Kidney (tissue), 22 donors: ENCODE measurements at places on chromosomes 13 and 19.

GRCh38 chr19:41226053-41226873 is 7.2 kb downstream of the AXL start:
- H3K36me3 ChIP-seq: no peaks in the 10 kb centered on the region
- H3K27me3 ChIP-seq: no peaks in the 10 kb centered on the region
- peaks cover 9% of the 10 kb centered on the region for H3K4me1 ChIP-seq
- DNase-seq: peak; percentile 86
- H3K27ac ChIP-seq: peak overlapping the region; percentile 14

- H3K4me3 ChIP-seq: no peak overlapping the region
- DNase-seq: no peak
- H3K27ac ChIP-seq: no peak overlapping the region
- peaks cover 11% of the 10 kb centered on the region for H3K4me1 ChIP-seq
These were observed 40.7 kb downstream of the PCCA start for GRCh38 chr13:100129605-100130004.

DNA sequence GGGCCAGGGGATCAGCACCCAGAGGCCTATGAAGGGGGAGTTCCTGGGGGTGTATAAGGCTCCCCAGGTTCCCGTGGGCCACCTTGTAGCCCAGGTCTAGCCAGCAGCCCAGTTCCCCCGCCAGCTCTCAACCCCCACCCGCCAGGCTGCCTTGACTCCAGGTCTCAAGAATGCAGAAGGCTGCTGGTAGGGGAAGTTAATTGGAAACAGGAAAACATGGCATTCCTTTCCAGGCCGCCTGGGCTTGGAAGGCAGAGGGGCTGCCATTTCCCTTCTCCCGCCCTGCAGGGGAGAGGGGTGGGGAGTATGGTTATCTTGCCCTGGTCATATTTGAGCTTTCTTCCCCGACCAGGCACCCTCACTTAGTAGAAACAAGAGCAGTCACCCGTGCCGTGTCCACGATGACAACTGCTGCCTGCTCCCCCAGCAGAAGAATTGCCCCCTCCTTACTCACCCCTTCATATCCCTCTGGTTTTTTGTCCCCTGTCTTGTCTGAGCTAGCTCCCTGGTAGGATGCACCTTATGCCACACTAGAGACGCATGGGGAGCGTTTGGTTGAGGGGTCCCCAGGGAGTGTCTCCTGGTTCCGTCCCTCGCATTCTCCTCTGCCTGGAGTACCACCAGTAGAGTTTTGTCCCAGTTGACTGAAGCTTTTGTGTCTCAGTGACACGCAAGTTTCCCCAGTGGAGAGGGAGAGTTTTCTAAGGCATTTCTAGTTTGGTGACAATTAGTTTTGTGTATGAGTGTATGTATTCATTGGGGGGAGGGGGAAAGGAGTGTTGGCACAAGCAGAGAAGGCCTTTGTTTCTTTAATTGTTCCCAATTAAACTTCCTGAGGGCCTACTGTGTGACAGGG is 4.5 kb downstream of the BICRA start:
- no peaks in the 10 kb centered on the region for H3K27me3 ChIP-seq
- DNase-seq: peak; percentile 70
- H3K36me3 ChIP-seq: no peaks in the 10 kb centered on the region
- H3K4me3 ChIP-seq: no peak overlapping the region
- H3K4me1 ChIP-seq: peaks cover 9% of the 10 kb centered on the region

- DNase-seq: no peak
- no peaks in the 10 kb centered on the region for H3K27me3 ChIP-seq
- H3K27ac ChIP-seq: no peak overlapping the region
- no peaks in the 10 kb centered on the region for H3K36me3 ChIP-seq
- H3K4me3 ChIP-seq: no peak overlapping the region
These were observed 60.3 kb downstream of the MIPEP start for GRCh38 chr13:23828866-23829265.

GRCh38 chr13:89737051-89737450 is 1610.4 kb upstream of the MIR17HG start:
- no peak overlapping the region for H3K4me3 ChIP-seq
- no peaks in the 10 kb centered on the region for H3K27me3 ChIP-seq
- H3K27ac ChIP-seq: no peak overlapping the region
- no peaks in the 10 kb centered on the region for H3K36me3 ChIP-seq
- DNase-seq: no peak
- H3K4me1 ChIP-seq: no peaks in the 10 kb centered on the region

DNA sequence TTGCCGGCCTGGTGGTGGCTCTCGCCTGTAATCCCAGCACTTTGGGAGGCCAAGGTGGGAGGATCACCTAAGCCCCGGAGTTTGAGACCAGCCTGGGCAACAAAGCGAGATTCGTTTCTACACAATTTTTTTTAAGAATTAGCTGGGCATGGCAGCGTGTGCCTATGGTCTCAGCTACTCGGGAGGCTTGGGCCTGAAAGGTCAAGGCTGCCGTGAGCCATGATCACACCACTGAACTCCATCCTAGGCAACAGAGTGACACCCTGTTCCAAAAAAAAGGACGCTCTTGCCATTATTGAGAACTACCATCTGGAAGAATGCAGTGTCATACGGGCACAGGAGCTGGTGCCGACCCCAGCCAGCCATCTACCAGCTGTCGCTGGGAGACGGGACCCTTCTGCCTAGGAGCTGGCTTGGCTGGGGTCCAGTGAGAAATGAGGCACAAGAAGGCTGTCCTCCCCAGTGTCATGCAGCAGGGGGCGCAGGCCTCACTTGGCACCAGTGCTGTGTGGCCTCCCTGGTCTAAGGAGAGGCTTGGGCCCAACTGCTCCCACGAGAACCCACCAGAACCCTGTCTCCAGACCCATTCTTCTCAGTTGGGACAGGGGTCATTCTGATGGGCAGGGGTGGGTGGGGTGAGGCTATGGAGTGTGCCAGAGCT is 12.2 kb upstream of the RELB start:
- DNase-seq: peak; percentile 49
- no peaks in the 10 kb centered on the region for H3K27me3 ChIP-seq

DNA sequence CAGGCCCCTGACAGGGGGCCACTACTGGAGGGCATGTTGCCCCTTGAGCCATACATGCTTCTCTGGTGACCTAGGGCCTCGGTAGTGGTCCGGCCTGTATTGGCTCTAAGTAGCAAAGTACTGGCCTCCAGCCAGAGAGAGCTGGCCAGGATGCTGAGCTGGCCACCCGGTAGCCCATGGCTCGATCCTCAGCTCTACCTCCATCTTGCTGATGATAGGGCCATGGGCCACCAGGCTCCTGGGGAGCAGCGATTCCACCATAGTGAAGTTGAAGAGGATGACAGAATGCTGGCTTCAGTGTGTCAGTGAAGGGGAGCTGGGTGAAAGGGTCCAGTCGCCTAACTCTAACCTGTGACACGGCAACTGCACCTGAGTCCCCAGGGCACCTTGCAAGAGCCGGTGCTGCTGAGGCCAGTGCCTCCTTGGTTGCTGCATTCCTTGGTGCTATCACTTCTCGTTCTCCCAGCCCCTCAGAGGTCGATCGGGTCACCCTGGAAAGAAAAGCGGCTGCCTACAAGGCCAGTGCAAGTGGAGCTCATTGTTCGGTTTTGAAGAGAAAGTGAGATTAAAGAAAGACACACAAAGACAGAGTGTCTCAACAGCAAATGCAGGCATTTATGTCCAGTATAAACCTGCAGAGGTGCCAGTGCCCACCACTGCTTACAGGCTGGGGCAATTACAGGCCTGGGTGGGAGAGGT is 5.0 kb downstream of the FPR3 start:
- H3K36me3 ChIP-seq: no peaks in the 10 kb centered on the region
- H3K27ac ChIP-seq: peak overlapping the region; percentile 60
- no peak for DNase-seq
- no peaks in the 10 kb centered on the region for H3K4me1 ChIP-seq

GRCh38 chr13:71587817-71588216 is 279.2 kb downstream of the DACH1 start:
- no peak overlapping the region for H3K27ac ChIP-seq
- H3K4me1 ChIP-seq: no peaks in the 10 kb centered on the region

GRCh38 chr13:44259045-44260027 is 114.3 kb upstream of the SERP2 start:
- H3K4me3 ChIP-seq: no peak overlapping the region
- no peaks in the 10 kb centered on the region for H3K27me3 ChIP-seq
- DNase-seq: no peak
- H3K4me1 ChIP-seq: no peaks in the 10 kb centered on the region

- peaks cover 35% of the 10 kb centered on the region for H3K4me1 ChIP-seq
- H3K36me3 ChIP-seq: peaks cover 12% of the 10 kb centered on the region
- H3K27ac ChIP-seq: peak overlapping the region; percentile 92
These were observed 7.2 kb downstream of the MED29 start for GRCh38 chr19:39398297-39398864.

GRCh38 chr13:44840131-44840530 is 149.1 kb downstream of the NUFIP1 start:
- no peaks in the 10 kb centered on the region for H3K36me3 ChIP-seq
- no peak for DNase-seq
- no peak overlapping the region for H3K27ac ChIP-seq
- H3K4me1 ChIP-seq: no peaks in the 10 kb centered on the region
- no peaks in the 10 kb centered on the region for H3K27me3 ChIP-seq

DNA sequence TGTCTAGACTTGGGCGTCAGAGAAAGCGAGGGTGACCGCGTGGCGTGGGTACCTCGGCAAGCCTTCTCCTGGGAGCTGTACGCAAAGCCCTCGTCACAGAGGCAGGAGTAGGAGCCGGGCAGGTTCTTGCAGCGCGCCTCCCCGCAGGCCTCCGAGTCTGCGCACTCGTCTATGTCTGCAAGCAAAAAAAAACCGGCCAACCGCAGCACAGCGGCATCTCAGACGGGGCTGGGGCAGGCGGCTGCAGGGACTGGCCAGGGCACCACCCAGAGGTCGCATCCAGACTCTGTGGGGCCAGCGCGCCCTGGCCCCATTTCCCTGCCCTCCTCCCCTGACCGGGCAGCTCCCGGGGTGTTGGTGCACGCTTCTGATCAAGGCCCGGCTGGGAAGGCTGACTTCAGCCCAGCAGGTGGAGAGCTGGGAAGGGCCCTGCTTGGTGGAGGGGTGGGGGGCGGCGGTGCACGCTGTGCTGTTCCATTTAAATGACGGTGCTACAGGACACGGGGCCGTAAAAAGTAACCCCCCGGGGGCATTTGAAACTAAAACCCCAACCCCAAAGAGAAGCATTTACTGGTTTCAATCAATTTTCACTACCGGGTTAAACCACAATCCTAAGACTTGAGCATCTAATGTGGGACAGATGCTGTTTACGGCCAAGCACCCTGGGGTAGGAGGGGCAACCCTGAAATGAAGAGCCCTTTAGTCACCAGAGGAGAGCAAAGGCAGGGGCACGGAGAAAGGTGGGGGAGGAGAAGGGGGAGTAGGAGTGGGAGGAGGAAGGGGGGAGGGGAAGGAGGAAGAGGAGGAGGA is 28.2 kb downstream of the GAS6 start:
- no peaks in the 10 kb centered on the region for H3K36me3 ChIP-seq
- no peak overlapping the region for H3K4me3 ChIP-seq
- H3K27ac ChIP-seq: no peak overlapping the region
- peak; percentile 48 for DNase-seq
- peaks cover 8% of the 10 kb centered on the region for H3K4me1 ChIP-seq

- peaks cover 3% of the 10 kb centered on the region for H3K4me1 ChIP-seq
- no peak for DNase-seq
- H3K27me3 ChIP-seq: no peaks in the 10 kb centered on the region
- H3K36me3 ChIP-seq: no peaks in the 10 kb centered on the region
- H3K4me3 ChIP-seq: no peak overlapping the region
These were observed 4.2 kb upstream of the ZNF579 start for GRCh38 chr19:55584871-55585270.

DNA sequence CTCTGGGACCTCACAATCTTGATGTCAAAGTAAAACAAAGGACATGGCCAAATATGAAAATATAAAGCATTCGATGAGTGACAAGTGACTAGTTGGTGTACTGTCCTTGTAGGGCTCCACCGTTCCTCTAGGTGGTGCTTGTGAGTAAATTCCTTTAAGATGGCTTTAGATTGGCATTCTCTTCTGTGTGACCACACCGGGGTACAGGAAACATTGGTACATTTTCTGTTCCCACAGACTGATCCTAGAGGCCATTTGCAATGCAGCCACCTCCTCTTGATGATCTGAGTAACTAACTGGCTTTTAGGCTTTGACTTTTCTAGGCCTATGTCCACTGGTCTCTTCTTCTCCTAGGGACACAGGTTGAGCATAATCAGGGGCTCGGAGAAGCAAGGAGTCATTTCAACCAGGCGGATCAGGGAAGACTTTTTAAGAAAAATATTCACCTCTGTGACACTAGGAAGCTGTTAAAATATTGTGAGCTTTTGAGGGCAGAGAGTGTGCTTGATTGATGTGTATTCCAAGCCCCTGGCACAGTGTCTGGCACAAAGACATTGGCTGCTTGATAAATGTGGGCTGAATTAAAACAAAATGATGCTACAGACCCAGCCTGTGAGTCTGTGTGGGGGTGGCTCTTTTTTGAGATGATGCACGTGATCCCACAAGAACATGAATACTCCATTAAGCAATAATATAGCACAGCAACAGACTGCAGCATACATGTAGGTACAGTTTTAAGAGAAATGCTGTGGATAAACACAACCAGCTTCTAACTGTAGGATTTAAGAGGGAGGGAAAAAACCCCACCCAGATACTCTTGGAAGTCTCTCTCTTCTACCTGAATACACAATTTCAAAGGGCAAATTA is 21.0 kb downstream of the EPSTI1 start:
- no peak overlapping the region for H3K4me3 ChIP-seq
- no peaks in the 10 kb centered on the region for H3K36me3 ChIP-seq
- peak; percentile 26 for DNase-seq
- H3K4me1 ChIP-seq: no peaks in the 10 kb centered on the region
- H3K27ac ChIP-seq: no peak overlapping the region
- H3K27me3 ChIP-seq: no peaks in the 10 kb centered on the region

- H3K36me3 ChIP-seq: peaks cover 3% of the 10 kb centered on the region
- no peaks in the 10 kb centered on the region for H3K27me3 ChIP-seq
- no peaks in the 10 kb centered on the region for H3K4me1 ChIP-seq
- DNase-seq: no peak
- H3K4me3 ChIP-seq: no peak overlapping the region
- no peak overlapping the region for H3K27ac ChIP-seq
These were observed 21.7 kb upstream of the LDLR start for GRCh38 chr19:11067356-11068113.

- H3K36me3 ChIP-seq: no peaks in the 10 kb centered on the region
- H3K4me3 ChIP-seq: no peak overlapping the region
- DNase-seq: no peak
- H3K27ac ChIP-seq: no peak overlapping the region
- no peaks in the 10 kb centered on the region for H3K4me1 ChIP-seq
These were observed 1881.5 kb upstream of the PCDH20 start for GRCh38 chr13:63297163-63297562.

DNA sequence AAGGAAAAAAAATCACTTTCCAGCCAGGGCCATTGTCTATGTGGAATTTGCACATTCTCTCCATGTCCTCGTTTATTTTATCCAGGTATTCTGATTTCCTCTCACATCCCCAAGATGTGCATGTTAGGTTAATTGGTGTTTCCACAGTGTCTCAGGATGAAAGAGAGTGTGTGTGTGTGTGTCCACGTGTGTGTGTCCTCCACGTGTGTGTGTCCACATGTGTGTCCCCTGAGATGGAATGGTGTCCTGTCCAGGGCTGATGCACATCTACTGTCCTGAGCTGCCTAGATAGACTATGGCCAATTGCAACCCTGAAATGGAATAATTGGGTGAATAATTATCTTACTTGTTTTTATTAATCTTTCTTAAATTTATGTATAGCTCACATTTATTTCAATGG is 2436.5 kb downstream of the PCDH9 start:
- H3K27ac ChIP-seq: no peak overlapping the region
- no peaks in the 10 kb centered on the region for H3K4me1 ChIP-seq
- no peaks in the 10 kb centered on the region for H3K27me3 ChIP-seq
- H3K4me3 ChIP-seq: no peak overlapping the region
- H3K36me3 ChIP-seq: no peaks in the 10 kb centered on the region

GRCh38 chr19:1025960-1026782 is at the start of gene CNN2:
CNN2 (plus strand) TSS chr19:1026608; CDS start chr19:1026662, 54 bp downstream.
- no peaks in the 10 kb centered on the region for H3K36me3 ChIP-seq
- no peaks in the 10 kb centered on the region for H3K27me3 ChIP-seq
- peaks cover 8% of the 10 kb centered on the region for H3K4me1 ChIP-seq
- DNase-seq: peak; percentile 95

- no peak overlapping the region for H3K27ac ChIP-seq
- no peaks in the 10 kb centered on the region for H3K27me3 ChIP-seq
- DNase-seq: no peak
These were observed 2.3 kb upstream of the FFAR3 start for GRCh38 chr19:35355791-35356460.
